ENCODE measurements at places on chromosomes 1 and 21. TPM values are rescaled to one million over a fixed set of nuclear protein-coding genes. Genes with fewer than 3 reads are reported as not detected.

DNA sequence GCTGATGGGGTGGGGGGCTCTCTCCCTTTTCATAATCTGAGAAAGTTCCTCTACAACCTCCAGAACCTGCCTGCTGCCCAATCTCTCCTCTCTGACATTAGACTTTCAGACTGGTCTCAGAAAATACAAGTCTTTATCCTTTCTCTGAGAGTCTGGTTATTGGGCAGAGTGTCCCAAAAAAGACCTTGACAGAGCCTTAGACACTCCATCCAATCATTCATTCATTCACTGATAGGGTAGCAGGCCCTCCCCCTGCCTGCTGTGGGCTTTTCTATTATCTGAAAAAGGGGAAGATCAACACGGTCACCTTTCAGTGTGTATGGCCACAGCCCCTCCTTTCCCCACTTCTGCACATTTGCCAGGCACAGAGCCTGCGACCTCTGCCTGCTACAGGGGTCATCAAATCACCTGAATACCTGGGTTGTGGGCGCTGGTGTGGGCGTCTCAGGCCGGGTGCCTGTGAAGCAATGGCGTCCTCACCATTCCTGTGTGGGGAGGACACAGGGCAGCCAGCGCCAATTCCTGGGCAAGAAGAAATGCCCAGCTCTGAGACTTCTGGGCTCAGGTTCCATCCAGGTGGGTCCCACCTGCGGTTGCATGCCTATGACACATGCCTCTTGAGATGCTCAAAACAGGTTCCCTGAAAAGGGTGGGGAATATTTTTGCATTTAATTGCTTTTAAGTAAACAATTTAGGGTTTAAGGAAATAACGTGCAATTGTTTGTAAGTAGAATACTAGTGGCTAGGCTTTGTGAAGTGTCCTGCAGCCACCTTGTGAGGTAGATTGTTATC, 52.8 kb downstream of the ELK4 start:
- DNase-seq, result no peak

DNA sequence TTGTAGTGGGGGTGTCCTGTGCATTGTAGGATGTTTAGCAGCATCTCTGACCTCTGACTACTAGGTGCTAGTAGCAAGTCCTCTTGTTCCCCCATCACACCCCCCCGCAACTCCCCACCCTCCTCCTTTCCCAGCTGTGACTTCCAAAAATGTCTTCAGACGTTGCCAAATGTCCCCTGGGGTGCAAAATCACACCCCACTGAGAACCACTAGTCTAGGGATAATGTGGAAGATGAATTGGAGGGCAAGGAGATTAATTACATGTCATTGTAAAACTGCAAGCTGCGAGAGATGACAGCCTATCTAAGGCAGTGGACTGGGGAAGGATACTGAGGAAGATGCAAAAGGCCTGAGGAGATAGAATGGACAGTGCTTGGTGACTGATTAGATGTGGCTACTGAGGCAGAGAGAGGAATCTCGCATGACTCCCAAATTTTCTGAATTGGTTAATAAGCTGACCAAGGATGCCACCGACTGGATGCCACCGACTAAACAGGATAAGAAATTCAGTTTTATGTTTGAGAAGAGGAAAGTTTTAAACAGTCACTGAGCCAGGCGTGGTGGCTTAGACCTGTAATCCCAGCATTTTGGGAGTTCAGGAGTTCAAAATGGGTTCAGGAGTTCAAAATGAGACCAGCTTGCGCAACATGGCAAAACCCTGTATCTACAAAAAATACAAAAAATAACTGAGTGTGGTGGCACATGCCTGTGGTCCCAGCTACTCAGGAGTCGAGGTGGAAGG, 3.1 kb upstream of the JAK1 start:
- no peak for DNase-seq

Gene RIPPLY3
- 0.16 TPM for total RNA-seq

Gene C1orf226
- total RNA-seq, result not detected

DNA sequence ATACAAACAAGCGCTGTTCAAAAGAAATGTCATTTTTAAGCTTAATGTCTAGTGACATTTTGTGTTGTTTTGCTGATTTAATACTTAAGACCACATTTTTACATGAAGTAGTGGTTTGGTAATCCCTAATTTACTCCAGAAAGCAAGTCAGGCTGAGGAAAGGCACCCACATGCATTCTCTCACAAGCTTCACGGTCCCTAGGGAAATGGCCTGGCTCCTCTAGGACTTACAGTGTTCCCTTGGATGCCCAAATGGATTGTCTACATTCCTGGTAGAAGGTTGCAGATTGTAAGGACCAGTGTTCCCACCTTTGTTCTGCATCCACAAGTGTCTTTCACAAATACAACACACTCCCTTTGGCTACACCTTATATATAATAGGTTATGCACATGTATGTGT, 9.5 kb downstream of the GPSM2 start:
- no peak for DNase-seq

DNA sequence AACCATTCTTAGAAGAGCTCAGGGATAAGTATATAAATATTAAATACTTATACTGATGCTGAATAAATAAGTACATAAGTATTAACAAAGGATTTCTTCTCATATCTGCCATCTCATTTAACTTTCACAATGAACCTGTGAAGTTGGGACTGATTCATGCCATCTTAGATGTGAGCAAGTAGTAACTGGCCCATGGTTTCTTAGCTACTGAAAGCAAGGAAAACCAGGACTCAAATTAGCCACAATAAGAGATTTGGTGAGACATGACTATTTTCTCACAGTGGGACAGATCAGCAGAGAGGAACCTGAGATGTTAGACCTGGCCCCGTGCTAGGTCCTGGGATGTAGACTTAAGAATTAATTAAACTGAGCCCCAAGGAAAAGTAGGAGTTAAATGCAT, 8.2 kb upstream of the RAB3B start:
- no peak for DNase-seq

- no peak for DNase-seq
Observed at GRCh38 chr21:32413697-32414578, 1.4 kb downstream of the EVA1C start.

- no peak for DNase-seq
Observed at GRCh38 chr21:45466330-45467220, 61.6 kb downstream of the COL18A1 start.

Gene RNU1-1
- total RNA-seq, result not detected

DNA sequence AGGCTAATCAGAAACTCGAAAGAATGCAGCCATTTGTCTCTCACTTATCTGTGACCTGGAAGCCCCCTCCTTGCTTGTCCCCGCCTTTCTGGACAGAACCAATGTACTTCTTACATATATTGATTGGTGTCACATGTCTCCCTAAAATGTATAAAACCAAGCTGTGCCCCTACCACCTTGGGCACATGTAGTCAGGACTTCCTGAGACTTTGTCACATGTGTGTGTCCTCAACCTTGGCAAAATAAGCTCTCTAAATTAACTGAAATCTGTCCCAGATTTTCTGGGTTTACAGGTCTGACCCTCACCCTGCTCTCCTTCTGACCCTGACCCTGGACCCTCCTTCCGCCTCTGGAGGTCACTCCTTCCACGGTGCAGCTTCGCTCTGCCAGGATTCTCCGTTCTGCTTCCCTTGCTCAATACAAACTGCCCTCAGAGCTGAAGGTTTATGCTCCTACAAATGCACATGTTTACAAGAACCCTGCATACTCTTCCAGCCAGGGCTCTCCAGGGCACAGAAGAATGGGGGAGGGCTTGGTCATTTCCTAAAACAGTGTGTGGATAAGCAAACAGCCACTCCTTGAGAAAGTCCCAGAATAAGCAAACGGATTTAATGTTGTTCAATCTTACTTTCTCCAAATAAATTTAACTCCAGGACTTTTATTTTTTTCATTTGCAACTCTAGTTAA, 160.5 kb downstream of the ACTL8 start:
- no peak for DNase-seq

GRCh38 chr1:169133801-169134502, 27.5 kb downstream of the ATP1B1 start:
- DNase-seq, result no peak

All from MG63 (cell line).